ENCODE measurements at places on chromosomes 4 and X. TPM values are rescaled to one million over a fixed set of nuclear protein-coding genes. Genes with fewer than 3 reads are reported as not detected.

GRCh38 chr4:99991741-99992140 is 41.7 kb upstream of the H2AZ1 start:
- DNase-seq = no peak

- DNase-seq = no peak
Measured at GRCh38 chr4:149409146-149409545, 406.5 kb downstream of the IQCM start.

DNA sequence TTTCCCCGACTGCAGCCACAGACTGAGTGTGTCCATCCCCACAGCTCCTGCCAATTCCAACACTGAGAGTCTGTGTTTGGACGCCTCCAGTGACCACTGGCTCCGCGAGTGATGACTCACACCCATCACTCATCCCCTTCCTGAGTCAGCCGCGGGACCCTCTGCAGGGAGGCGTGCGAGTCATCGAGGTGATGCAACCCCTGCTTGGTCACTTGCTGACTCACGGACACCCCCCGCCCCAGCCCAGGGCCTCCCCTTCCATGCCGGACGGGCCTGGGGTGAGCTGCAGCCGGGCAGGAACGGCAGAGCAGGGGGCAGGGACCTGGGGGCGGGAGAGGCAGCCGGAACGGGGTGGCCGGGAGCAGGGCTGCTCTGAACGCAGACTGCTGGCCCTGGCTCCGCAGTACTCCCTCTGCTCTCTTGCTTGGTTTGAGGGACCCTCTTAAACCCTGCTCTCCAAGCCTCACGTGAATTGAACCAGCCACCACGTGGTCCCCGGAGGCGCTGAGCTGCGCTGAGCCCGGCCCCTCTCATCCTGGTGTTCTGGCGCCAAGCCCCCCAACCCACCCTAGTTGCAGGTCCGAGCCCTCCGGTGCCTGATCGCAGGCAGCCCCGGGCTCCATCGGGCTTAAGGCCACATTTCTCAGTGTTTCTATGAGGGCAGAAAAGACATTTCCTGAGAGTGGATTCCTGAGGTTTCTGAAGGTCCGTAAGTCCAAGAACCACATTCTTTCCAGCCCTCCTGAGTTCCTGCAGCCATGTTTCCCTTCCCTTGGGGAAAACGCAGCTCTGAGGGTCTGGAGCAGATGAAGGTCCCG is 32.4 kb downstream of the FGFRL1 start:
- DNase-seq = peak; percentile 72

DNA sequence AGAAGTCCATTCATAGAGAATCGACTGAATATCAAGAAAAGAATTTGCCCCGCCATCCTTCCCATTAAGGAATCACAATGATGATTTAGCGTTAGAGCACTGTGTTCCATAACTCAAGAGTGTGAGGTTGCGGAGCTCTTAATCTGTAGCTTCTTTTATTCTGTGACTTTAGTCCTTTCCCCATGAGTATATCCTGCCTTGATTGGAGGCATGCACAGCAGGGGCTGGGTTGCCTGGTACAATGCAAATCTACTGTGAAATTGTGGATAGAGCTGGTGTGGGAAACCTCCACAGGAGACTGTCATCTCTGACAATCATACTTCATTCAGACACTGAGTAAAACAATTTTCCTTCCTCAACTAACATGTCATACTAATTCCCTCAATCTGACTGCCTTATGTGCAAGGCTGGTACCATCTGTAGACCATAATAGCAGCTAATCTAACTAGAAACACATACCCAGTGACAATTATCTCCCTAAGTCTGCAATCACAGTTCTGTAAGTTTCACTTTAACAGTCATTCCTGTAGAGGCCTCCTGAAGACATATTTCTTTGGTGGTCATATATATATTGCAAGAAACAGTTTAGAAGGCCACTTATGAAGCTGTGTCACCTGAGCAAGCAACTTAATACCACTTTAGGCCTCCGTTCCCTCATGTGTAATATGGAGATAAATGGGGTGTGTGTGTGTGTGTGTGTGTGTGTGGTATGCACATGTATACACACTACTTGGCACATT is 355.2 kb upstream of the FAM241A start:
- DNase-seq = no peak

DNA sequence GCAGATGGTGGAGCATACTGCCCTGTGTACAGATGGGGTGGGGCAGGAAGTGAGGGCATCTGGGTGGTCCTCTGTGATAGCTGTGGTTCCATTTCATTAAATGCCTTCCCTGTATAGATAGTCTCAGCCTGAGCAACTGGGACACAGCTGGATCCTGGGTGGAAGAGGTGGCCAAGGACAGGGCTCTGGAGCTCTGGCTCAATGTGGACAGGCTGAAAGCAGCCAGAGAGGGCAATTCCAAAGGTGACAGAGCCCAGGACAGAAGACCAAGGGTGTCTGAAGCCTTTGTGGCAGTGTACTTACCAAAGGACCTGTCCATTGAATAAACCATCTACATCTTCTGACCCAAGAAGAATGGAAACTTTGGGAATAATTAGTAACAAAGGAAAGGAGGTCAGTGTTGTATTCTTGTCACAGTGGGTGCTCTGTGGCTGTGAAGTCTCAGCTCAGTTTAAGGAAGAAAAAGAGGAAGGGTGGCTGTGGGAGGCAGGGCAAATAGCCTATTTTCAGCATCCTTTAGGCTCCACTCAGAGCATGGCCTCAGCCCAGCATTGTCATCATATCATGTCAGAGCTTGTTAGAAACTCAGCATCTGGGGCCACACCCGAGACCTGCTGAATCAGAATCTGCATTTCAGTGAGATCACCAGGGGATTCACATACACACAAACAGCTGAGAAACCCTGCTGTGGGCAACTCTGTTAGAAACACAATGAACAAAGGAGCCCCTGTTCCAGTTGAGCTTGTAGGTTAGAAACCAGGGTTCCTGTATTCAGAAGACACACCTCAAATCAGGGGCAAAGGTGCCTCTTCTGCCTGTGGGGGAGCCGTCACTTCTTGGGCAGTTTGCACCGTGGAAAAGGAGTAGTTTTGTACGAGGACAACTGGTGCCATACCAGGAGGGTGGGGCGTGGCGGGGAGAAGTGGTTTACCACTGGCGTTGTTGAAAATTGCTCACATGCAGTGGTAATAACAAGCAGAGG is 168.6 kb downstream of the PTTG2 start:
- DNase-seq = no peak

DNA sequence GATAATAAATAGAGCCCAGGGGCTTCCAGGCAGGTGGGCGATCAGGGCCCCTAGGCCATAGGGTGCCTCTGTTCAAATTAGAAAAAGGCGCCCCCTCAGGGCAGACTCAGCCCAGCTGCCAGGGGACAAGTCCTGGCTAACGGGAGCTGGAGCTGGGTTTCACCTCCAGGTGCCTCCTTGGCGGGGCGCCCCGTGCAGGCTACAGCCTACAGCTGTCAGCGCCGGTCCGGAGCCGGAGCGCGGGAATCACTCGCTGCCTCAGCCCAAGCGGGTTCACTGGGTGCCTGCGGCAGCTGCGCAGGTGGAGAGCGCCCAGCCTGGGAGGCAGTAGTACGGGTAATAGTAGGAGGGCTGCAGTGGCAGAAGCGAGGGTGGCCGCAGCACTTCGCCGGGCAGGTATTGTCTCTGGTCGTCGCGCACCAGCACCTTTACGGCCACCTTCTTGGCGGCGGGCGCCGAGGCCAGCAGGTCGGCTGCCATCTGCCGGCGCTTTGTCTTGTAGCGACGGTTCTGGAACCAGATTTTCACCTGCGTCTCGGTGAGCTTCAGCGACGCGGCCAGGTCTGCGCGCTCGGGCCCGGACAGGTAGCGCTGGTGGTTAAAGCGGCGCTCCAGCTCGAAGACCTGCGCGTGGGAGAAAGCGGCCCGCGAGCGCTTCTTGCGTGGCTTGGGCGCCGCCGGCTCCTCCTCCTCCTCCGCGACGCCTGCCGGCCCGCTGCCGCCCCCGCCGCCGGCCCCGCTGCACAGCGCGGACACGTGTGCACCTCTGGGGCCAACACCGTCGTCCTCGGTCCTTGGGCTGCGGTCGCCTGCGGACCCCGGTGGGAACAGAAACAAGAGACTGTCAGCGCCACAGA is 2.4 kb downstream of the NKX3-2 start:
- peak; percentile 78 for DNase-seq

GRCh38 chr4:66633477-66633876 is 911.8 kb downstream of the CENPC start:
- DNase-seq = no peak

Gene ODAPH
- not detected for total RNA-seq

Gene EDNRA
- total RNA-seq = 6.7 TPM
